ENCODE measurements at places on chromosomes 3 and 15.

GRCh38 chr3:151428386-151428785 lies 32.5 kb downstream of the IGSF10 start:
- no peak for DNase-seq

DNA sequence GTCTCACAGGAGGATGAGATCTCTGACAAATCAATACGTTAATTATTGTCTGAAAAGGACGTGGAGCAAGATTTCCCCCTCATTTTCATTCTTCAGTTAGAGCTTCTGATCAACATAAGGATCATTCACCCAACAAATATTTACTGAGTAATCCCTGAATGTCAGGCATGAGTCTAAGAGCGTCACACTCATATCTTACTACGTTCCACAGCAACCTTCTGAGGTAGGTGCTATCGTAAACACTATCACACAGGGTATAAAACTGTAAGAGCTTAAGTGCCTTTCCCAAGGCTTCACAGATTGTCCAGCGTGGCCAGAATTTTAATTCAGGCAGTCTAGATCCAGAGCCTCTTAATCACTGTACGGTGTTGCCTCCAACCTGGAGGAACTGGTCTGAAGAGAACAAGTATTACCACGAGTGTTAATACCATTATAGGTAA lies 10.6 kb upstream of the TM4SF1 start:
- DNase-seq: no peak

GRCh38 chr15:52822475-52822874 lies 32.3 kb upstream of the ONECUT1 start:
- DNase-seq: no peak

DNA sequence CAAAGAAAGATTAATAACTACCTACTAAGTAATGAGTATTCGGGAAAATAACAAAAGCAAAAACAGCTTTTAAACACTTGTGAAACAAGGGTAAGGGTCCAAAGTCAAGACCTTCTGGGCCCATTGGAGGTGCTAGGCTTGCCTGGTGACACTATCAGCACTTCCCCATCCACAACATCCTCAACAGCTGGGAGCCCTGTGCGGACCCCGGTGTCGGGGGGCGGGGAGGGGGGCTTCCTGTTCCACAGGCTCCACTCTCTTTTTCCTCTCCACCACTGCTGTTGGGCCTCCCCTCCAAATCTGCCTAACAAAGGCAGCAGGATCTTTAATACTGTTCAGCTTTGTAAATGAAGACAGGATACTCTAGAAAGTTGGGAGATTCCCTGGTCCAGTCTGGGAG lies 21.6 kb downstream of the NGRN start:
- DNase-seq: no peak

GRCh38 chr15:70765504-70766281 lies 2.3 kb upstream of the UACA start:
- DNase-seq: no peak

- DNase-seq: no peak
Observed at GRCh38 chr3:20141316-20141715, 44.7 kb downstream of the SGO1 start.

GRCh38 chr3:177195242-177195991 lies 1.9 kb downstream of the TBL1XR1 start:
- no peak for DNase-seq

GRCh38 chr3:50317300-50317699 lies 5.2 kb downstream of the HYAL2 start:
- DNase-seq: peak; percentile 13

GRCh38 chr15:95457520-95457919 lies 873.0 kb upstream of the NR2F2 start:
- no peak for DNase-seq

DNA sequence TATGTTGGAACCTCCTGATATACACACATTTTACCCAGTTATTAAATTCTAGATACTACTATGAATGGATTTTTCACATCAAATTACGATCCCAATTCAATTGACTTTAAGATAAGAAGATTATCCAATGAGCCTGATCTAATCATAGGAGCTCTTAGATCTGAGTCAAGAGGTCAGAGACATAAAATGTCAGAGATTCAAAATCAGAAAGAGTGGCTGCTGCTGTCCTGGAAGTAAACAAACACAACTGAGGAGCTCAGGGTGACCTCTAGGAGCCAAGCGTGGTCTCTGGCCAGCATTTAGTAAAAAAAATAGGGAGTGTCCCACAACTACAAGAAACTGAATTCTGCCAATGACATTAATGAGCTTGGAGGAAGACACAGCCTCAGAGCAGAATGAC lies 557.1 kb upstream of the CBLB start:
- no peak for DNase-seq

- no peak for DNase-seq
Observed at GRCh38 chr15:38589502-38589901, 24.9 kb upstream of the RASGRP1 start.

DNA sequence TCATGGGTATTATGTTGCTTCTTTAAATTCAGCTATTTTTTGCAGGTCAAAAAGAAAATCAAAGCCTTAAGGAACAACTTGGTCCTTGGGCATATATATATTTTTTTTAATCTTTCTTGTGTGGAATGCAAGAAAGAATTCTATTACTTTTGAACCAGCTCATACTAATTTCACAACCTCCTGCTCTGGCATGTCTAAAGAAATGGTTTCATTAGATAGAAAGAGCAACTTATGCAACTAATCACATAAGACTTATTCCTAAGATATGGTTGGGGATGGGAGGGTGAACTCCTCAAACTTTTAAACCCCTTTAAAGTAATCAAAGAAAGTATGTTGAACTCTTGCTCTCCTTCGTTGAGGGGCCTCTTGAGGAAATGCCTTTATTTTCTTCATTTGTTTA lies 114.9 kb downstream of the GMNC start:
- DNase-seq: no peak

DNA sequence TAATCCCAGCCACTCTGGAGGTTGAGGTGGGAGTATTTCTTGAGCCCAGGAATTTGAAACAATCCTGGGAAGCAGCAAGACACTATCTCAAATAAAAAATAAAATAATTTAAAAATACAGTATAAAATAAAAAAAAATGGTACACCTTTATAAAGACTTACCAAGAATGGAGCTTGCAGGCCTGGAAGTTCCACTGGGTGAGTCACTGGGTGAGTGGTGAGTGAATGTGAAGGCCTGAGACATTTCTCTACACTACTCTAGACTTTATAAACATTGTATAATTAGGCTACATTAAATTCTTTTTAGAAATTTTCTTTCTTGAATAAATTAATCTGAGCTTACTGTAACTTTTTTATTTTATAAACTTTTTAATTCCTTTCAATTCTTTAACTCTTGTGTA lies 609.1 kb upstream of the BCHE start:
- DNase-seq: no peak

- no peak for DNase-seq
Observed at GRCh38 chr3:129001806-129002572, 885 bp downstream of the EFCC1 start.

DNA sequence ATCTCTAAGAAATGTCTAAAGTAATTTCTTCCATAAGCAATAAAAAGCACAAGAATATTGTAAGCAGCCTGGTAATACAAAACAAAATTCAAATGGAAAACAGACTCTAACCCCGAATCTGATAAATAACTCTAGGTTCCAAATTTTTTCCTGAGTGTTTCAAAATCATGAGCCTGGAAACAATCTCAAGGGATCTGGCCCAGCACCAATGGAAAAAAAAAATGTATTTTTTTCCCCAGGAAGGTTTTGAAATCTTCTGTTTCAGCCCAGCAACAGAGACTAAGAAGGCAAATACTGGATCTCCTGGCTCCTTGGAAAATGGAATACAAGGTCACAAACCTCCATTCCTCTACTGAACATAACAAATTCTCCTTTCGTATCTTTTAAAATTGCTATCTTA lies 13.0 kb downstream of the TBC1D2B start:
- no peak for DNase-seq

DNA sequence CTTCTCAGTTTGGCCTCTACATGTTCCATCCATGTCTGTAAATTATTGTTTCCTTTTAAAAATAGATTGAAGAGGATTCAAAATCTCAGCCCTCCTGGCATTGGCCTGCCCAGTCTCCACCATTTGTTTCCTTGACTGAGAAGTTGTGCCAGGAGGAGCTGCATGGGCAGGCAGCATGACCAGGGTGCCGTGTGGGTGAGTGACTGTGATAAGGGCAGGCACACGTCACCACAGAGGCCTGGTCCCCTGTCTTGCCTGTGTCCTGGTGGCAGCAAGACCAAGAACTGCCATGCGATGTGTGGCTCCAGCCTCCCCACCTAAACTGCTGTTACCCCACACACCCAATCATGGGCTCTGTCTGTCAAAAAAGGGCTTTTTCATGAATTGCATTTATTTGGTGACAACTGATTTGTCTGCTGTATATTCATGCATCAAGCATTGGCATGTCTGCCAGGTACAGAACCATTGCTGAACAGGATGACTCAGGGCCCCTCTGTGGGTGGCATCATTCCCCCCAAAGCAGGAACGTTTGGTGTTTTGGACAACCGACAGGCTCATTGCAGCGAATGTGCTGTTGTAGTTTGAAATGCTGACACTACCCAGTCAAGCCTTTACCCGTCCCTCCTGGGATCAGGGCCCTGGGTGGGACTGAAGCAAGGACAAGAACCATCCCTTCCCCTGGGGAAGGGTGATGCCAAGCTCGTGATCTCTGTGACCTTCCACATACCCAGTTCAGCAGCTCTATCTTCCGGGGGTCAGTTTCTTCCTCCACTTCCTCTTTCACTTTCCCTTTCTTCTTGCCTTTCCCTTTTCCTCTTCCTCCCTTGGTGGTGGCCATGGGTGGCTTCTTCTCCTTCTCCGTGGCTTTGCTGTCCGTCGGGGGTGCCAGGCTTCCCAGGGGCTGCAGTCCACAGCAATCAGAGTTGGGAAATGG lies 51.6 kb downstream of the TRPM1 start:
- no peak for DNase-seq

GRCh38 chr3:83193526-83193925 lies 1432.1 kb upstream of the GBE1 start:
- no peak for DNase-seq

- no peak for DNase-seq
Observed at GRCh38 chr15:74855857-74856256, 12.9 kb upstream of the ULK3 start.

DNA sequence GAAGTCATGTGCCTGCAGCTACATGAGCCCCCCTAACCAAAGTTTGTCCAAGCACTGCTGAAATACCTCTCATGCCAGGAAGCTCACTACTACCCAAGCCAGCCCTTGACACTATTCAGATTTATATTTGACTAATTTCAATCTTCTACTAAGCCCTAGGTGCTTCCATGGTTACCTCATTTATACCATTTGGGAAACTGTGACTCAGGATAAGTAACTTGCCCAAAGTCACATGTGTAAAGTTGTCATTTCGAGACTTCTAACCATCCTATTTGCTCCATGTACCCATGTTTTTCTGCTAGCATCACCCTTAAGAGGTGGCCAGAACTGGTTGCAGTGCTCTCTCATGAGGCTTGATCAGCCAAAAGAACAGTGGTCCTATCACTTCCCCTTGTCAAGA lies 20.7 kb upstream of the TIMP4 start:
- DNase-seq: no peak

GRCh38 chr3:142120707-142121106 lies 28.6 kb downstream of the TFDP2 start:
- DNase-seq: no peak

GRCh38 chr3:12303534-12303933 lies 14.7 kb downstream of the PPARG start:
- no peak for DNase-seq

DNA sequence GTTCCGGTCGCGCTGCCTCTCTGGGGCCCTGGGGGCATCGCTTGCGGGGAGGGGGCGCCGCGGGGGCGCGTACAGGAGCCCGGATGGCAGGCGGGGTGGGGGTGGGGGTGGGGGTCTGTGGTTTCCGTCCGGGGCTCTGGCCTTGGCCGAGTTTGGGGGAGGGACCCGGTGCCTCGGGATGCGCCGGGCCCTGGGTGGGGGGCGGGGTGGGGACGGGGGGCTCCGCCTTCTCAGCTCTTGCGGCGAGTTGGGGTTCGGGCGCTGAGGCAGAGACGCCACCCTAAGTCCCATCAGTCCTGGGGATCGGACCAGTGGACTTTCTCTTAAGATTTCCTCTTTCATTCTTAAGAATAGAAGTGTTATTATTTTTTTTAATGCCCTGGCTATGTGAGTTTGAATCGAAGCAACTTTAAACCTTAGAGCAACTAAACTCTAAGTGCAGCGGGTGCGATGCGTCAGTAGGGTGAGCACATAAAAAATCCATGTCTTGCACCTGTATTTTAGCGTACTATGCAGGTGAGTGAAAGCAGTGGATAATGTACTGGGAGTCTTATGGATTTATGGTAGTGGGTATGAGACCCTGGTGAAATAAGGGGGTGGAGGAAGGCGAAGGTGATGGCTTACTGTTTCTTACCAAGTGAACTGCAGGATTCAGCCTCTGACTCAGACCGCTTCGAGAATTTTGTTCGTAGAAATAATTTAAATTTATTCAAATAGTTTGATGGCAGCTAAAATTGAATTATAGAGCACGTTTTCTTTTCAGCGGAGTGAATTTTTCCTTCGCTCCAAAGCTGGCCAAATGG lies 762 bp downstream of the CTNNB1 start:
- no peak for DNase-seq

DNA sequence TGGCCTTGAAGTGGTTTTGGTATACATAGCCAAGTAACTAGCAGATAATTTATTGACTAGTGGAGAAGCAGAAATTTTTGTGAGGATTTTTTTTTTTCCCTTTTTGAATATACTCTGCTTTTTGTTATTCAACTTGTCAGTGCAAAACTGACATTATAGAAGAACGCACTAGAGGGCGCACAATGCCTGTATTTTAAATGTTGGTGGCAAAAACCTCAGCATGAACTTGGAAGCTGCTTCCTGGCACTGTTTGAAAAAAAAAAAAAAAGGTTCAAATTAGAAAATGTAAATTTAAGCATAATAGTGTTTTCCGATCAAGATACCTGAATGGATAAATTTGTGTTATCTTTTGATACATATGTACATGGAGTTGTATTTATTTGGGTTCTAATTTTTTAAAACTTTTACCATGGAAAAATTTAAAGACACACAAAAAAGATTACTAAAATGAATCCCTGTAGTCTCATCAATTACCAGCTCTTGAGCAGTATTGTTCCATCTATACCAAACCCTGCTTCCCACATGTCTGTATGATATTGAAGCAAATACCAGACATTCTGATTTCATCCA lies 56.0 kb downstream of the SLC25A26 start:
- DNase-seq: no peak

- peak; percentile 19 for DNase-seq
Observed at GRCh38 chr15:39171944-39172368, 408.9 kb upstream of the THBS1 start.

- DNase-seq: no peak
Observed at GRCh38 chr3:44509393-44509921, 32.0 kb upstream of the ZNF445 start.

- no peak for DNase-seq
Observed at GRCh38 chr15:68679161-68679560, 100.4 kb downstream of the CORO2B start.

GRCh38 chr3:188154014-188154808 lies at the start of gene LPP:
LPP (plus strand) TSS chr3:188154157; CDS start chr3:188406121, 251,964 bp downstream.
- peak; percentile 29 for DNase-seq
